ENCODE measurements at places on chromosomes 7 and 10.

DNA sequence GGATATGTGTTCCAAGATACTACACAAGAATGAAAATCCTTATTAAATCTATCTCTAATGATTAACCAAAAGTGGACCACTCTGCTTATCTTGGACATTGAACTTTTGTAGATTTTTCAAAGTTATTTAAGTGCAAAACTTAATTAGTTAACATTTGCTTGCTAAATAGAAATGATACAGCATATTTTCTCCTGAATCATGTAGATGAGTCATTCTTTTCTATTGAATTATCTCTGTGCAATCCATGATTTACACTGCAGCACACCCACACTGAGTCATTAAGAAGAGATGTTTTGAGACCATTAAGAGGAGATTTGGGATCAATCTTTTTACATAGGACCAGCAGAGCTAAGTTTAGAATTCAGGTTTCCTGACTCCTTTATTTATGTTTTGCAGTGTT, 6.6 kb upstream of the ABCC2 start:
- H3K27ac ChIP-seq, result no peak overlapping the region
- no peaks in the 10 kb centered on the region for H3K36me3 ChIP-seq
- peak; percentile 25 for DNase-seq
- H3K4me3 ChIP-seq, result no peak overlapping the region

- DNase-seq, result no peak
- no peaks in the 10 kb centered on the region for H3K36me3 ChIP-seq
- H3K27me3 ChIP-seq, result no peaks in the 10 kb centered on the region
- no peak overlapping the region for H3K27ac ChIP-seq
- H3K4me1 ChIP-seq, result no peaks in the 10 kb centered on the region
Observed at GRCh38 chr7:64879800-64880199, 23.3 kb upstream of the ZNF273 start.

DNA sequence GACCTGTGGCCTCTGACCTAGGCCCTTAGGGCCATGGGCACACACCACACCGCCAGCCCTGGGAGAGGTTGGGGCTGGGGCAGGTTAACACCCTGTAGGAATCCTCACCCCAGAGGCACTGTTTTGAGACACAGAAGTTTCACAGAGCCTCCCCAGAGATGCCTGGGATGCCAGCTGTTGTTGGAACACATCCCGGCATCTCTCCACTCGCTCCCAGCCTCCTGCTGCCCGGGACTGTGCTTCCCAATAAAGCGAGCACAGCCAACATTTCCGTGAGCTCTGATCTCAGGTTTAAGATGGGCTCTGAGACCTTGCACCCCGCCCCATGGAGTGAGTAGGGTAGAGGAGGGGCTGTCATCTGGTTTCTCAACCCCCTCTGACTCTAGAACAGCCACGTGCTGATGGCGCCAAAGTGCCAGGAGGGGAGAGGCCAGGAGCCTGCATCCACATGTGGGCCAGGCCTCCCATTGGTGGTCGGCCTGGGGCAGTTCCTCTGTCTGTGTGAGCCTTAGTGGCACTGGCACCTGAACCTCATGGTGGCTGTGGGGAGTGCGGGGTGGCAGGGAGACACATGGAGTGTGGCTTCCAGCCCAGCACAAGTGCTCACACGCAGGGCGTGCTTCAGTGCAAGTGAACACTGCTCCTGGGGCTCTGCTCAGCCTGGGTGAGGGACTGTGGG, 54.7 kb downstream of the RASGEF1A start:
- no peak overlapping the region for H3K4me3 ChIP-seq
- peaks cover 24% of the 10 kb centered on the region for H3K4me1 ChIP-seq
- H3K36me3 ChIP-seq, result no peaks in the 10 kb centered on the region
- H3K27me3 ChIP-seq, result peaks cover 70% of the 10 kb centered on the region

- H3K4me1 ChIP-seq, result no peaks in the 10 kb centered on the region
- no peak overlapping the region for H3K4me3 ChIP-seq
- H3K36me3 ChIP-seq, result no peaks in the 10 kb centered on the region
- no peaks in the 10 kb centered on the region for H3K27me3 ChIP-seq
Observed at GRCh38 chr7:24422441-24423010, 138.5 kb downstream of the NPY start.

GRCh38 chr7:2059964-2060700, 172.6 kb downstream of the MAD1L1 start:
- peaks cover 31% of the 10 kb centered on the region for H3K4me1 ChIP-seq
- no peak overlapping the region for H3K4me3 ChIP-seq
- H3K27me3 ChIP-seq, result no peaks in the 10 kb centered on the region

DNA sequence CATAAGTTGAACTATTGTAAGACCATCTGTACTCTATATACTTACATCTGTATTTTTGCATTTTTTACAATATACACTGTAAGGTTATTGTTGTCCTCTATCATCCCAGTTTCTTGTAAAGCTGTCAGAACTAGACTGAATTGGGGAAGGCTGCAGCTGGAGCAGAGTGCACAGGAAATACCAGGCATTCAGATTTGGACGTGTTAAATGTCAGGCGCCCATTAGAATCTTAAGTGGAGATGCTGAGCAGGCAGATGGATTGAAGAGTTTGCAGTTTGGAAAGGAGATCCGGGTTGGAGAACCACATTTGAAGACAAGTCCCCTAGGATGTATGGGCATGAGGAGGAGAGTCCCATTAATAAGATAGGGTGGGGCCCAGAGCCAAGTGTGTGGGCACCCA, 40.4 kb downstream of the MTURN start:
- no peak overlapping the region for H3K4me3 ChIP-seq
- no peak for DNase-seq
- H3K4me1 ChIP-seq, result no peaks in the 10 kb centered on the region
- peaks cover 3% of the 10 kb centered on the region for H3K27me3 ChIP-seq
- no peaks in the 10 kb centered on the region for H3K36me3 ChIP-seq

DNA sequence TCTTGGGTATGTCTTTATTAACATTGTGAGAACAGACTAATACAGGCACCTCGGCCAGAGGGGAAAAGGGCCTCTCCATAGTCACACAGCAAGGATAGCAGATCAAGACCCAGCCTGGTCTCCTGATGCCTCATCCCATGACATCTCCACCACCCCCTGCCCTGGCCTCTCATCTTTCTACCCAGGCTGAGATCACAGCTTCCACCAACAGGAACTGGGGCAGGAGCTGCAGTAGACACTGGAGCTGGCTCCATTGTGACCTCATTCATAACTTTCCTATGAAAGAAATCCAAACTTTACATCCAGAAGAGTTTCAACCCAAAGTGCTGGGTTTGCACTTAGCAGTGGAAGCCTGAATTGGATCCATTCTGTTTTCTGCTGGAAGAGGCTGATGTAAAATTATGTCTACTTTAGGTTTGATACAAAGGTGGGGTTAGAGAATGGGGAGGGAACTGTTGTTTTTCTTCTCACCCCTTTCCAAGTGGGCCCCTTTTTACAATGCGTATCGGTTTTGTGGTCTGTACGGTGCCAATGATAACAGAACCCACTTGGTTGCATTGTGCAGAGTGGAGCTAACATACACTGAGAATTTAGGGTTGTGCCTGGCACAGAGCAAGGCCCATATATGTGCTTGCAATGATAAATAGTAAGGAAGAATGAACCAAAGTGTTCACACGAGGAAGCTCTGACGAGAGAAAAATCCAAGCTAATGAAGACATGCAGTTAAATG, 28.6 kb upstream of the INSIG1 start:
- peaks cover 73% of the 10 kb centered on the region for H3K27me3 ChIP-seq
- H3K4me3 ChIP-seq, result no peak overlapping the region
- no peaks in the 10 kb centered on the region for H3K4me1 ChIP-seq
- DNase-seq, result no peak
- no peak overlapping the region for H3K27ac ChIP-seq

Data from K562 (cell line).